ENCODE measurements at places on chromosomes 5 and 9. TPM values are rescaled to one million over a fixed set of nuclear protein-coding genes. Genes with fewer than 3 reads are reported as not detected.

The SCGB3A2 gene
- not detected for total RNA-seq

The ROR2 gene
- 37.2 TPM for total RNA-seq

The ERAP2 gene
- 19.0 TPM for total RNA-seq

The LVRN gene
- not detected for total RNA-seq

The DMRT3 gene
- not detected for total RNA-seq

The NOXA1 gene
- 7.5 TPM for total RNA-seq

The PCDHGA1 gene
- 0.64 TPM for total RNA-seq

The CAVIN4 gene
- total RNA-seq: 0.50 TPM

The NRG2 gene
- 11.1 TPM for total RNA-seq

The ADAMTS16 gene
- total RNA-seq: 0.11 TPM

The CD274 gene
- 1.9 TPM for total RNA-seq

The NR5A1 gene
- total RNA-seq: 88.4 TPM

The MIGA2 gene
- total RNA-seq: 56.5 TPM

The LCN15 gene
- 0.40 TPM for total RNA-seq

The CCDC180 gene
- total RNA-seq: 22.8 TPM

The GPR21 gene
- not detected for total RNA-seq

The SAPCD2 gene
- total RNA-seq: 7.2 TPM

Data from prostate gland (tissue), 2 donors.